ENCODE measurements at places on chromosomes 11 and 22.

DNA sequence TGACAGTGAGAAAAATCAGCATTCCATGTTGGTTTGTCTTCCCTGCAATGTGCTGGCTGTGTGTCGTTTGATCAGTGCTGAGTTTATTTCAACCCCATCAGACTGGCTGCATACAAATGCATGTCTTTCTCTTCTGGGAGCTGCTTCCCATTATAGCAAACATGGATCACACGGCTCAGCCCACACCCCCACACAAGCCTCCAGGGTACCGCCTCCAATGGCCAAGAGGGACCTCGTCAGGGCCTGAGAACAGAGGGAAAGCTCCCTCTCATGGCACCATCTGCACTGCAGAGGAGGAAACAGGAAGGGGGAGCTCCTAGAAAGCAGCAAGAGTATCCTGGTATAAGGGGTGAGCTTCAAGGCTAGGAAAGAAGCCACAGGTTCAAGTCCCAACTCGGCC lies 214.2 kb downstream of the LARGE1 start:
- no peak for DNase-seq

GRCh38 chr22:28911777-28912669 lies 28.7 kb downstream of the ZNRF3 start:
- no peak for DNase-seq

DNA sequence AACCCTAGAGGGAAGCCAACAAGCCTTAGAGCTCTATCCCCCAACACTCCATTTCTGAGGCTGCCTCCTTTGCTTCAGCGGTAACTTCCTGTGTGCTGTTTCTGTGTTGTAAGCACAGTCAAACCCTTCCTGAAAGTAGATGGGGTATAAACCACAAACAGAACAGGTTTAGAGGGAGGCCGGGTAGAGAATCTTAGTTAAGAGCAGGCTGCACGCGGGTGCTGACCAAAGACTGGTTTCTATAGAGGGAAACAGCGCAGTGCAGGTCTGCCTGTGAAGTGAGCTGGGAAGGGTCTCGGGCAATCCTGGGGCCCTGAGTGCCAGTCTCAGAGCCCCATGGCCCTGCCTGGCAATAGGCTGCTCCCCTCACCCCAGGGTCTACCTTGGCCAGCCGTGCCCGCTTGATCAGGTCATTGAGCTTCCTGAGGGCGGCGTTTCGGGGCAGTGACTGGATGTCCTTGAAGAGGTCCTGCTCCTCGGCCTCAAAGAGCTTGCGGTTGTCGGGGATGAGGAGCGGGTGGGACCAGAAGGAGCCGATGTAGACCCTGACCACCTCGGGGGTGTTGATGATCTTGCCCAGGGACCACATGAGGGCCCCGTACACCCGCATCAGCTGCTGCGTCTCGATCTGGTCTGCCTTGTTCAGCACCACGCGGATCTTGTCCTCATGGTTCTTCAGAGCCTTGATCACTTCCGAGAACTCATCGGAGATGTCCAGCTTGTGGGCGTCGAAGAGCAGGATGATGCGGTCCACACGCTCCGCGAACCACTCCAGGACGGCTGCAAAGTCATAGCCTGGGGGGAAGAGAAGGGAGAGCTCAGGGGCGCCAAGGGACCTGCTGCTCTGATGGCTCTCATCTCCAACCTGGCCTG lies 15.3 kb upstream of the CDC42BPG start:
- DNase-seq: peak; percentile 72

GRCh38 chr11:69122326-69122629 lies 33.5 kb upstream of the SMIM38 start:
- DNase-seq: no peak

DNA sequence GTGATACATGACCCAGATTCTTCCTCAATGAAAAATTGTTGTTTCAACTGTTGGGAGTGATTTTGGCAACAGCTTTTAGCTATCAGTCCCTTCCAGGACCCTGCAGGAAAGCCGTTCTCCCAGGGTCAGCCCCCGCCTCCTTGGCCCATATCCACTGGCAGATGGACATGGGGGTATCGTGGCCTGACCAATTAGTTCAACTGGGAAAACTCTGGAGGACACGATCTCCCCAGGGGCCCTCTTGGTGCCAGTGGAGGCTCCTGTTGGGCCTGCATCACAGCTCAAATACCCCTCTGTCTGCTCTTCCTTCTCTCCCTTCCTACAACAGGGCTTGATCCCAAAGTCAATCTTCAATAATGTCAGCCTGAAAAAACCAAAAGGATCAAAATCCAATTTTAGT lies 272.5 kb upstream of the B3GAT1 start:
- no peak for DNase-seq

GRCh38 chr22:33565580-33565995 lies 354.7 kb downstream of the LARGE1 start:
- DNase-seq: no peak

GRCh38 chr11:124612567-124613246 lies 1.5 kb downstream of the PANX3 start:
- no peak for DNase-seq

GRCh38 chr22:39253435-39254070 lies 8.8 kb upstream of the PDGFB start:
- DNase-seq: peak; percentile 42

DNA sequence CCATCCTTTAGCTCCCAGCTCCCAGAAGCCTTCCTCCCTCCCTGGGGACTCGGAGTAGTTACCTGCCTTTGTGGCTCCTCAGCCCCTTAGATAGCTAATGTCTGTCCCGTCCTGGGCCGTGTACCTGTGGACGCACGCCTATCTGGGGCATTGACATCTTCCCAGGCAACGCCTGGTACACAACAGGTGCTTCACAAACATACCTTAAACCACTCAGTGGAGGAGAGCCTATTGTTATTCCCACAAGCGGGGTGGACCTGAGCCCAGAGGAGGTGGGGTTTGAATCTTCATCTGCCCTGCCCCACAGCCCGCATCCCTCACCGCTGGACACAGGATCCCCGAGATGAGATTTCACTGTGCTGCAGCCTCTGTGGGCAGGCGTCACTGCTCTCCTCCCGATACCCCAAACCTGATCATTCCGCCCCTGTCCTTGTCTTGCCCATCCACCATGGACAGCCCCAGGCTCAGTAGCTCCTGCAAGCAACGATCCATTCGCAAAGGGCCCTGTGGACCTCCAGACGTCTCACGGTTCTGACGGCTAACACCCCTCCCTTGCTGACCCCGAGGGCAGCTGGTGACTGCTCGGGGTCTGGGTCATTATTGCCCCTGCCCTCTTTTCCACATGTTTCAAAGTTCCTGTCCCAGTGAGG lies 73.8 kb upstream of the SHISAL1 start:
- DNase-seq: no peak

GRCh38 chr22:10727393-10727792 lies 4800.6 kb upstream of the OR11H1 start:
- DNase-seq: no peak

- DNase-seq: no peak
These were observed 15.5 kb upstream of the TMEM123 start for GRCh38 chr11:102467853-102468580.

DNA sequence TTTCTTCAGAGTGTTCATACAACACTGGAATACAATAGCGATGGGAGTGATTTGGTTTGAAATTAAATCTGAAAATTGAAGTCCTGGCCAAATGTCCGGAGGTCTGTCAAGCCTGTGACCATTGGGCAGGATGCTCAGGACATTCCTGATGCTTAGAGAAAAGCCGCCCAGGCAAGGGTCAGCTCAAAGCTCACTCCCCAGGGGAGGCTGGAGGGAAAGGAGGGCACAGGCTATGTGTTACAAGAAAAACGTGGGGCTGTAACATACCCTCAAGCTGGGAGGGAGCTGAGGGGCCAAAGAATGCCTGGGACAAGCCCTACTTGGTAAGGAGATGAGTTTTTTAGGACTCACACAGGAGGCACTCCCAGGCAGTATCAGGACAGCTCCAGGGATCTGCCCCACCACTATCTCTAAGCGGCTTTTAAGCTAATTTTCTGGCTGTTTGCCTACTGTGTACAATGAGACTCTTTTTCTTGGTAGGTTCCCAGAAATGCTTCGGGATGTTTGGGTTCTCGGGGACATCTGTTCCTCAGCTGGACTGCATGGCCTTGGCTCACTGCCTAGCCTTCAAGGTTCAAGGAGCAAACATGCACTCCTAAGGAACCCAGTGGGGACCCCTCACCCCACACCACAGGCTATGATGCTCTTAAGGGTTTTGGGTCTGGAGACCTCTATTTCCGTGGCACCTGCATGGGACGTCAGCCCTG lies 500.1 kb downstream of the BRD1 start:
- DNase-seq: no peak

GRCh38 chr11:134764367-134764766 lies 352.3 kb upstream of the B3GAT1 start:
- DNase-seq: no peak

- no peak for DNase-seq
These were observed 36.3 kb upstream of the TIMP3 start for GRCh38 chr22:32765132-32765618.

DNA sequence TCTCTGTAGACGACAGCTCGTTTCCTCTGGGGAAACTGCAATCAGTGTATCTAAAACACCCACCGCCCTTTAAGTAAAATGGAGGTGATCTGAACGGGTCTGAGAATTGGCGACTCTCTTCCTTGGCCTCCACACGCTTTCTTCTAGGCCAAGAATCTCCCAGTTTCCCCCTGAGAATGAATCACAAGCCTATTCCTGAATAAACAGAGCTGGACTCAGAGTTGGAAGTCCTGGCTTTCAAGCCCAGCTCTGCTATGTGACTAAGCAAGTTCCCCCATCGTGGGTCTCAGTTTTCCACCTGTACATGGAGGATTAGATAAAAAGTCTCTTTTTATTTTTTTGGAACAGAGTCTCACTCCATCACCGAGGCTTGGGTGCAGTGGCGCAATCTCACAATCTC lies 200.4 kb downstream of the MN1 start:
- no peak for DNase-seq

DNA sequence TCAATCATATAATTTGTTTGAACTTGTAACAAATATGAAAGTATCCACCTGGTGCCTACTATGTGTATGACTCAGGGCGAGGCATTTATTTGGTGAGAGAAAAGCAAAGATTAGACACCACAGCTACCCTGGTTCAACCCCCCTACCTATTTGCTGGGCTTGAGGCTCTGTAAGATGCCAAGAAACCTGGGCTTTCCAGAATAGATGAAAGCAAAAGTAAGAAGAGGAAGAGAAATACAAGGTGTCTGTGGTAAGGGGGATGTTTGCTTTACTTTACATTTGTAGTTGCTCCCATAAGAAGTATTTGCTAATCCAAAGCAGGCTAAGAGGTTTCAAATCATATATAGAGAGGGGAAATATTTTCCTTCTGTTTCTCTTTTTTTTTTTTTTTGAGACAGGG lies 61.7 kb downstream of the DDI1 start:
- DNase-seq: no peak

- DNase-seq: no peak
These were observed 34.0 kb downstream of the CWC15 start for GRCh38 chr11:94939346-94939745.

- no peak for DNase-seq
These were observed 781 bp downstream of the NECTIN1 start for GRCh38 chr11:119728211-119728626.

DNA sequence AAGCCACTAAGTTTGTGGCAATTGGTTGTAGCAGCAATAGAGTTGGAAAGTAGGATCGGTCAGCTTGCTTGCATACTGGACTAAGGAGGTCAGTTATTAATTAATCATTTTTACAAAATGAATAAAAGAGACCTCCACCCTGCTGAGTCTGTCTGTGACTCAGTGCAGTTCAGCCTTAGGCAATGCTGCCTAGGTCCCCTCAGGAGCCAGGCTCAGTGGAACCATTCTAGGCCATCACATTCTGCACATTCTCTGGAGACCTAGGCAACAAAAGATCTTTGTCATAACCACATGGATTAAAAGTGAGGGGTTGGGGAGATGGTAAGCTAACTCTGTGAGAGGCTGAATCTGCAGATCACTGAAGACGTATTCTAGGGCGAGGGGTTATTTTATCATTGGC lies 178.7 kb upstream of the CADM1 start:
- DNase-seq: no peak

GRCh38 chr11:118076754-118077281 lies at the start of gene TMPRSS4:
Gene TMPRSS4 (plus strand): TSS chr11:118077078. CDS start chr11:118077303, 225 bp downstream.
- DNase-seq: no peak

- DNase-seq: no peak
These were observed 157.4 kb upstream of the NAV2 start for GRCh38 chr11:19555266-19555665.

GRCh38 chr11:62925745-62926679 lies 4.8 kb upstream of the CHRM1 start:
- no peak for DNase-seq

DNA sequence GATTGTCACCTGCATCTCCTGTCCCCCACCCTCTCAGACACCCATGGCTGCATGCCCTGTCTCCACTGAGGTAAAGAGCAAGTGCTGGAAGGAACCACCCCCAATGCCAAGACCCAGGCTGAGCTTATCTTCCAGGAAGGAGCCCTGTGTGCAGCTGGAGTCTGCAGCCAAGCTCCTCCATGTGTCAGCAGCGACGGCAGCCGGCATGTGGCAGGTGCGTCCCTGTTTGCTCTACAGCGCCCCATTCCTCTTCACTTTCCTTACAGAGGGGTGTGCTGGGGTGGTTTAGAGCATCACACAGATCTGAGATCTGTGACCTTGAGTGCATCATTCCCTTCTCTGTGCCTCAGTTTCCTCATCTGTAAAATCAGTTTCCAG lies 7.7 kb upstream of the MN1 start:
- DNase-seq: no peak

Measured in stimulated activated CD4-positive, alpha-beta T cell treated with anti-CD3 and anti-CD28 coated beads, Interleukin-4, amount 100 ng/mL, for 24 hours (primary cell).